Liver (tissue), 10 donors: ENCODE measurements at places on chromosomes 13 and 19. TPM values are rescaled to one million over a fixed set of nuclear protein-coding genes. Genes with fewer than 3 reads are reported as not detected.

The CACTIN gene
- total RNA-seq: 13.2 TPM

The RPS28 gene
- 205 TPM for total RNA-seq

The MTIF3 gene
- 31.0 TPM for total RNA-seq

The HIPK4 gene
- total RNA-seq: 0.17 TPM

The PALM gene
- 3.8 TPM for total RNA-seq

The PRR22 gene
- 0.84 TPM for total RNA-seq

The MBD3L2 gene
- not detected for total RNA-seq

The NLRP5 gene
- not detected for total RNA-seq

The IZUMO4 gene
- 1.2 TPM for total RNA-seq

The ACOD1 gene
- total RNA-seq: not detected

The CBLC gene
- 14.0 TPM for total RNA-seq

The C19orf85 gene
- total RNA-seq: not detected

The ATP8A2 gene
- total RNA-seq: 0.05 TPM

The FSD1 gene
- not detected for total RNA-seq

The SMARCA4 gene
- 35.4 TPM for total RNA-seq

The ATP4A gene
- total RNA-seq: not detected
